ENCODE measurements at places on chromosomes 1 and 21.

DNA sequence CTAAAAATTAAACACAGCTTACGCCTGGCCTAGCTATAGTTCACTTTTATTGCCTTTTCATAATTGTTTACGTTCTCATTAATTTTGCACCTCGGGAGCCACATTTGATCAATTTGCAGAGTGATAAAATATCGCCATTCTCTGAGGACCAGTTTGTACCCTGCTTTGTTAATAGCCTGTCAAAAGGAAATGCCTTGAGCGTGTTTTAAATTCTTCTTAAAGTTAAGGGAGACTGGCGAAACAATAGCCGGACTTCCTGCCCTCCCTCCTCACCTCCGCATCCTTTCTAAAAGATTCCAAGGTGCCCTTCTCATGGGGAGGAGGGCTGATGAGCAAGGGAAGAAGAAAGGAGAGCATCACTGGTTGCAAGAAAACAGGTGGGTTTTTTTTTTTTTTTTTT is 271.6 kb downstream of the KCNJ6 start:
- peak; percentile 20 for DNase-seq

GRCh38 chr1:205642679-205643307 is 11.0 kb upstream of the ELK4 start:
- DNase-seq: no peak

DNA sequence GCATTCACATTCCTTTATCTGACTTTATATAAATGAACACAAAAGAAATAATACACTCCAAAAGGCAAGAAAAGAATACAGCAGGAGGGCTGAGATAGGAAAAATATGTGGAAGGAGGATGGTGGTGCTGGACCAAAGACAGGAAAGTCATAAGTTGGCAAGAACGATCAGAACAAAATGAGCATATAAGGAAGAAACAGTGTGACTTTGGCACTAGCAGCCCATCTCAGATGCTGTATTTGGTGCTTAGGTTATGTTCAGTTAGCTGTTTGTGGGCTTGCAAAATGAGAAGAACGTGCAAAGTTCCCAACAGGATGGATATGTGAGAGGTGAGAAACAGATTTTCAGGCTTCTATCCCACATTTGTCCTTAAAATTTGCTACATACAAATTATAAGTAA is 719.8 kb upstream of the ADGRL4 start:
- DNase-seq: no peak

GRCh38 chr1:94708299-94708685 is 111.9 kb upstream of the SLC44A3 start:
- no peak for DNase-seq

DNA sequence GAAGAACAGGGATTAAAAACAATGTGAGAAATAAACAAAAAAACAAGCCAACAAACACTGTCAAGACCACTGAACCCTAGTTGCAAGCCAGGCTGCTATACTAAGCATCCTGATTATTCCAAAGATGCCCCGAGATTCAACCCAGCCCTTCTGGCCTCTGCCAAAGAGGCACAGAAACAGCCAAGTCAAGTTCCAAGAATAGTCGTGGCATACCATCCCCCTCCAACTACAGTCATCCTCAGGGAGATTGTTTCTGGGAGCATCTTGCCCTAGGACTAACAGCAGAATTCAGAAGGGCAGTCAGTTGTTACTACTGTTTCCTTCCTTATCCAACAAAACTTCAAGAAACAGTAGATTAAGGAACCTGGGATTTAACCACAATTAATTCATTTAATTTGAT is 52.3 kb downstream of the ABL2 start:
- peak; percentile 11 for DNase-seq

- DNase-seq: no peak
Observed at GRCh38 chr21:31991356-31992331, 118.8 kb downstream of the HUNK start.

DNA sequence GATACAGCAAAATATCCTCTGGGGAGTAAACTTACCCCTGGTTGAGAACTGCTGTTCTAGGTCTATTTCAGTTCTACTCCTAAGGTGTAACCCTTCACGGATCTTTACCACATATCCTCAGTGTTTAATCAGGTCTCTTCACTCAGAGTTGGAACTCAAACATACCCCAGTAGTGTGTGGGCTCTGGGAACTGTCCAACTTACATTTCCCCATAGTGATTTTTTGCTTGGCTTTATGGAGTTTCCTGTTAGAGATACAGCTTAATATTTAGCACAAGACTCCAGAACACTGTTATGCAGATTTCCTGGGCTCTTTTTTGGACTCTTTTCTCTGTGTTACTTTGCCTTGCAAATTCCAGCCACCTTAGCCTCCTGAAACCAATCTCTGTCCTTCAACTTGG is 26.7 kb upstream of the LIN9 start:
- DNase-seq: peak; percentile 66

DNA sequence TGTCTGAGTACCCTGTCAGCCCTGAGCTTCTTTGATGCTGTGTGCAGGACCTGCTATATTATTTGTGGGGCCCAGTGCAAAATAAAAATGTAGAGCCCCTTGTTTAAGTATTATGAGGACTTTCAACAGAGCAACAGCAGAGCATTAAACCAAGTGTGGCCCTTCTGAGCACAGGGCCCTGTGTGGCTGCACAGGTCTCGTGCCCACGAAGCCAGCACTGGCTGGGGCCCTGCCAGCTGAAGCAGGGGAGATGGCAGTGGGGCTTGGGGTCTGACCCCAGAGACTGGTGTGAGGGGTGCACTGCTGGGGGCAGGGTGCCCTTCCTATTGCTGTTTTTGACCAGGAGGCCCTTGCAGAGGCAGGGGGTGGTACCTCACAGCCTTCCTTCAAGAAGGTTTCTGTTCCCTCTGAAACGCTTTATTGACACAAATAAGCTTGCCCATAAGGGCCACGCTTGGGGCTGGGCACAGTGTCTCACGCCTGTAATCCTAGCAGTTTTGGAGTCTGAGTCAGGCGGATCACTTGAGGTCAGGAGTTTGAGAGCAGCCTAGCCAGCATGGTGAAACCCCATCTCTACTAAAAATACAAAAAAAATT is 2.2 kb upstream of the SEMA4A start:
- DNase-seq: no peak

DNA sequence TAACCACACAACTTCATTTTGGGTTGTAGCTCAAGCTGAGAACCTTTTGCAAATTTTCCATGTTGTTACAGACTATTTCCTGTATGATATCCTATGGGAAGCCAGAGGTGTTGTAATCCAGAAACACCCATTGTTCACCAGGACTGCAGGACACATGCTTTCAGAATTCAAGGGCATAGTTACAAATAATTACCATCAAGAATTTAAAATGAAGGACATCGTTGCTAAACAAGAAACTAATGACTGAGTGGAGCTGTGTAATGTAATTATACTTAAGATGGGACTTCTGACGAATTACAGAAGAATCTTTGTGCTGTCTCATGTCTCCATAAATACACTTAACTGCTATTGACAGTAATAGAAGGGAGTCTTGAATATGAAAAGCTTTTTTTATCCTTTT is 47.6 kb upstream of the HOOK1 start:
- no peak for DNase-seq

- no peak for DNase-seq
Observed at GRCh38 chr1:235624721-235625333, 24.8 kb downstream of the GNG4 start.

- no peak for DNase-seq
Observed at GRCh38 chr1:9111957-9112356, 16.9 kb downstream of the GPR157 start.

DNA sequence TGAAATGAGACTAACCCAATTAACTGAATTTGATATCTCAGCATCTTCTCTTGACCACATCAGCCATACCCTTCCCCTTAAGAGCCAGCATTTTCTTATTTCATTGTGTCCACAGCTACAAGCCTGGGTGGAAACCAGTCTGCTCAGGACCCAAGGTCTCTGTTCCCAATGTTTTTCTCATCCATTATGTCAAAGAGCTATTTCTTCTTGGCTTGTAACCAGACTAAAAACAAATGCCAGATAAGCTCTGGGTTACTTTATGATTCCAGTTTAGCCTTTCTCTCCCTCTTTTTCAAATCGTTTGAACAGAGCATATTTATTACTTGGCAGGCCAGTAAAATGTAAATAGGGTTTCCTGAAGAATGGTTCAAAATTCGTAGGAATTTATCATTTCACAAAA is 109.3 kb upstream of the SPATA6 start:
- DNase-seq: no peak

GRCh38 chr1:43822040-43822690 is 111.4 kb upstream of the ARTN start:
- DNase-seq: no peak

DNA sequence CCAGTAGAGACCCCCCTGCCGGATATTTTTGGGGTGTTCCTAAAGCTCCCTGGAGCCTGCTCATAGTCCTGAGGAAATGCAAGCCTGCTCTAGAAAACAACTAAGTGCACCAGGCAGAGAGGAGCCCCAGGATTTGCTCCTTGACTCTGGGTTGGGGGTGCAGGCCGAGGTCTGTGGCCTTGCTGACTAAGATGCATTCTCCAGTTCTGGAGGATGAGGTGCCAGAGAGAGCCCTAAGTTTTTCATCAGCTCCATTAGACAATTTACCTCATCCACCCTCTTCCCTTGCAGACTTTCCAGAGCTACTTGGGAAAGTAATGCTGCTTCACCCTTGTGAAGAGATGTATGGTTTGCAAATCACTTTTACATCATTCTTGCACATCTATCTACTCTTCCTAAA is 9.1 kb downstream of the TUFT1 start:
- DNase-seq: peak; percentile 15

DNA sequence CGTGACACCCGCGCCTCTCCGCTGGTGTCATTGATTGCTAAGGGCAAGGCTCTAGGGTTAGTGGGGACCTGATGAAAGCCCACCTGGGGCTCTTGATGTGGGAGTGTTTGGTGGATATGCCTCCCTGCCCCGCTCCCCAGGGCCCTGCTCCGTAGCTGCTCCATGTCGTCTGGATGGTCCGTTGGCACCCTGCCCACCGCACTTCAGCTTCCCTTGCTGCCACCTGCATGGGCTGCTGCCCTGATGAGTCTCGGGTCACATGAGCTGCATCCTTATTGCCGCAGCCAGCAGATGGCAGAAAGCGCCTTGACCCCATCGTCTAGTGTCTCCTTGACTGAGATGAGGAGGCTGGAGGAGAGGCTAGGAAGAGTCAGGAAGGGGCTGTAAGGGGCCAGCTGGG is 439.4 kb downstream of the CAMTA1 start:
- no peak for DNase-seq

DNA sequence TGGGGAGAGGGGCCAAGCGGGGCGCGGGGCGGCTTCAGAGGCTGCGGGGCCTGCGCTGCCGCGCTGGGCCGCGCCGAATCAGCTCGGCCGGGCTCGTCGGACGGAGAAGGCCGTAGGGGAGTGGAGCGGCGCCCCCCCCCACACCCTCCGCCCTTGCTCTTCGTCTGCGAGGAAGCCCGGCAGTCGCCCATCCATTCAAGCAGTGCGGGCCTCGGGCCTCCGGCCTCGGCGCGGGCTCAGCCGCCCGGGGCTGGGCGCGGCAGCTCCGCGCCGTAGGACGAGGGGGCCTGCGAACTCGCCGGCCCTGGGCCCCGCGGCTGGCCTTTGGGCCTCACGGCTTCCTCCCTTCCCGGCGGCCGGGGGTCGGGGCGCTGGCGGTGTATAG is 564 bp downstream of the CTPS1 start:
- no peak for DNase-seq

Data from cardiac muscle cell (in vitro differentiated cells and primary cell).